ENCODE measurements at places on chromosomes 1 and 21.

GRCh38 chr1:2290595-2291510 lies 62.7 kb downstream of the SKI start:
- DNase-seq, result peak; percentile 77

DNA sequence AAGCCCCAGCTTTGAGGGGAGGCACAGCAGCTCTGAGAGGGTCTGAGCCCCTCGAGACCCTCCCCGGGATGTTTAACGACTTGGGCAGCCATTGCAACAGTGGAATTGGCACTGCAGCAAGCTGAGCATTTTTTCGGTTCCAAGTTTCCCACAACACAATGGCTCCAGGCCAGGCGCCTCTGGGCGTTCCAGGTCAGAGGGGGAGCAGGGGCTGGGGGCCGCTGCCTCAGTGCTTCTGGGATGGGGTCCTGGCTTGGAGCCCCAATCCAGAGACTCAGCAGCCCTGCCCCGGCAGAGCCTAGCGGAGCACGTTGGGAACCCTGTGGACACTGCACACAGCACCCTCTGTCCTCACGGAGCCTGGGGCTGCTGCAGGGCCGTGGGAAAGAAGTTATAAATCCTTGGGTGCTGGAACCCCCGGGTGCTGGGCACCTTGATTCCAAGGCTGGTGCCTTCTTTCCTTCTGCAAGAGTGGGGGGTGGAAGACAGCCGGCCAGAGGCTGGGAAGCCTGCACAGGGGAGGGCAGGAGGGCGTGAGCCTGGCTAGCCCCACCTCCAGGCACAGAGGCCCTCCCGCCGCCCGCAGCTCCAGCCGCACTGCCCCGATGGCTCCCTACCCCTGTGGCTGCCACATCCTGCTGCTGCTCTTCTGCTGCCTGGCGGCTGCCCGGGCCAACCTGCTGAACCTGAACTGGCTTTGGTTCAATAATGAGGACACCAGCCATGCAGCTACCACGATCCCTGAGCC lies 50.1 kb downstream of the COL18A1 start:
- no peak for DNase-seq

DNA sequence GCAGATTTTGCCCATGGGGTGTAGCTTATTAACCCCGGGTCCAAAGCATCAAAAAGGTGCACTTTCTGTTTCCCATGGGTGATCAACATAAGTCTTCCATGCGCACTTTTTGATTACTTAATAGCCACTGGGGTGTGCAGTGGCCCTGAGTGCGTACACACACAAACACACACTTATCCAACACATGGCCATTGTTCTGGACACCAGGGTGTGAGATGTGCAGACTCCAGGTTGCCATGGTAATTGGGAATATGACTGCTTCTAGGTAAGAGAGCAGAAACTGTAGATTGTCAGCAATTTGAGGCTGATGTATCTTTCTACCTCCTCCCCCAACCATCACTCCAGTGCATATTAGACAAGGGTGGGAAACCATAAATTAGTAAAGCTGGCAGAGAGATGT lies 68.8 kb downstream of the MAB21L3 start:
- no peak for DNase-seq

GRCh38 chr1:206479183-206480125 lies 9.2 kb downstream of the IKBKE start:
- no peak for DNase-seq

DNA sequence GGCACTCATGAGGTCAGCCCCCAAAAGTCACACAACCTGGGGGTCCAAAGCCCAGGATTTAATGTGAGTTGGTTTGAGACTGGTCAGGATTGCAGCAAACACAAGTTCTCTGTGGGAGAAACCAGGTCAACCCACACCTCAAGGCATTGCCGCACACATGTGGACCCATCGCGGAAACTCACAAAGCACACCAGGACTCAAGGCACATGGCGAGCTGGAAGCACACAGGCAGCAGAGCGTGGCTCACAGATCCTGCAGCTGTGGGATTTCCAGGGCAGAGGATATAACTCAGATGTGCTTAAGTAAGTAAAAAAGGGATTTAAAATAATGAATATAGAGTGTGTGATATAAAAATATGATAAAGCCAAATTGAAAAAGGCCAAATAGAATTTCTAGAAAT lies 51.6 kb upstream of the ADARB1 start:
- DNase-seq, result no peak

GRCh38 chr1:165564561-165564960 lies 20.8 kb downstream of the LRRC52 start:
- DNase-seq, result no peak

DNA sequence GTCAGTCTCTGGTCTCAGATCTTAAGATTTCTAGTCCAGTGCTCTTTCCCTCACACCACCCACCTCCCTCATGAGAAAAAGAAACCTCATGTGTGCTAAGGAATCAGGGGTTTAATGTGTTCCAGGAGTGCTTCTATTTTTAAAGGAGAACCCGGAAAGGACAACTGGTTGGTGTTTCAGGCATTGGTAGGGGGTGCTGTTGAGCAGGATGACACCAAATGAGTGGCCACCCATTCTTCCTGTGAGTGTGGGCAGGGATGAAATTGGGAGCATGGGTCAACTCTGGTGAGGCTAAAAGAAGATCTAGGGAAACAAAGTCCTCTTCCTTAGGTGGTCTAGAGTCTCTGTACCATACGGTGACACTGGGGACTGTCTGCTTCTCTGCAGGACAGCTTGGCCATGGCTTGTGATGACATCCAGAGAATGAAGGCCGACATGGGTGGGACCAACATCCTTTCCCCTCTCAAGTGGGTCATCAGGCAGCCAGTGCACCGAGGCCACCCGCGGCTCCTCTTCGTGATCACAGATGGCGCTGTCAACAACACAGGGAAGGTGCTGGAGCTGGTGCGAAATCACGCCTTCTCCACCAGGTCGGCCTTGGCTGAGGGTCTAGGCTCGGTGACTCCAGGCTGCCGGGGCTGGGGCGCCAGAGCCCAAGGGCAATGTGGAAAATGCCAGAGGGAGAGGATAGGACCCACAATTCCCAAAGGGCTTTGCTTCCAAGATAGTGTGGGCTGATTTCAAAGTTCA lies 39.3 kb downstream of the VWA5B1 start:
- DNase-seq, result no peak

- DNase-seq, result no peak
These were observed 472.7 kb downstream of the PTPRU start for GRCh38 chr1:29708796-29709703.

DNA sequence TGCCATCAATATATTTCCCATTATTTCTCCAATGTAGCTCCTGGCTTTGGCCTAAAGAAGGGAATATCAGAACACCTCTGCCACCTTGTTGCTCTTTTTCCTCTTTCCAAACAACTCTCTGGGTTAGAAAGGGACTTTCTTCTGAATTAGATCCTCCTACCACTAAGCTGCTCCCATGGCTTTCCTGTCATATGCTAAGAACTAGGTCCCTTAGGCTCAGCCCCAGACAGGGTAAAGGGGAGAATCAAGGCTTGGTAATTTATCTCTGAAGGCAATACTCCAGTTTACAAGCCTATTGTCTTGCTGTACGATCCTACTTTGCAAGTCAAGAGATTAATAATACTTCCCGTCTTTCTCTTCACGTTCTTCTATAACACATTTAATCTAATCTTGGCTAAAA lies 373.2 kb upstream of the DAB1 start:
- DNase-seq, result no peak

- no peak for DNase-seq
These were observed 102.1 kb upstream of the NBPF4 start for GRCh38 chr1:108345776-108346531.

DNA sequence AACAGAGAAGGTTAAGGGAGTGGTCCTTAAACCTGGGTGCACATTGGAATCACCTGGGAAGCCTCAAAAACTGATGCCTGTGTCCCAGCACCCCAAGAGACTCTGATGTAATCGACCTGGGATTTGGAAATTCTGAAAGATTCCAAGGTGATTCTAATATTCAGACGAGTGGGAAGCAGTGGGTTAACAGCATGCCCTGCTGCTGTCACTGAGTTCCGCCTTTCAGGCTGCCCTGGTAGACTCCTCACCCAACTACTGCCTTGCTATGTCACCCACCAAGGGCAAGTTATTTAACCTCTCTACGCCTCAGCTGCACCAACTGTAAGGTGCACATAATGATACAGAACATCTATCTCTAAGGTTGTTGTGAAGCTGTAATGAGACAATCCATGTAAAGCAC lies 59.2 kb downstream of the CD34 start:
- no peak for DNase-seq

DNA sequence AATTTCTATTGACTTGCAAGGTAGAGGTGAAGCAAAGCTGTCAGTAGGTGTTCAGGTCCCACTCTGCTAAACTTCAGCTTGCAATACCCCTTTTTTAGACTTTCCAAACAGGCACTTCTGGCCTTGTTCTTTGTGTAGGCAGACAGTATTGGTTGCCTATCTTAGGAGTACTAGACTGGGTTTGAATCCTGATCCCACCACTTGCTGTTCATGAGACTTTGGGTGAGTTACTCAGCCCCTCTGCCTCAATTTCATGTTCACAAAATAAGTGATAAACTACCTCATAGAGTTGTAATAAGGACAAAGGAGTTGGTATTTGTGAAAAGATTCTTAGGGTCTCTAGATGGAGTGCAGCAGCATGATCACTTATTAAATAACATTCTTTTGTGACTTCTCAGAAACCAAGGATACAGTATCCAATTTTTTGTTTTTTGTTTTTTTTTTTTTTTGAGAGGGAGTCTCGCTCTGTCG lies 5.2 kb downstream of the RCC1 start:
- DNase-seq, result no peak

GRCh38 chr1:233940908-233941307 lies 36.4 kb downstream of the SLC35F3 start:
- DNase-seq, result no peak

DNA sequence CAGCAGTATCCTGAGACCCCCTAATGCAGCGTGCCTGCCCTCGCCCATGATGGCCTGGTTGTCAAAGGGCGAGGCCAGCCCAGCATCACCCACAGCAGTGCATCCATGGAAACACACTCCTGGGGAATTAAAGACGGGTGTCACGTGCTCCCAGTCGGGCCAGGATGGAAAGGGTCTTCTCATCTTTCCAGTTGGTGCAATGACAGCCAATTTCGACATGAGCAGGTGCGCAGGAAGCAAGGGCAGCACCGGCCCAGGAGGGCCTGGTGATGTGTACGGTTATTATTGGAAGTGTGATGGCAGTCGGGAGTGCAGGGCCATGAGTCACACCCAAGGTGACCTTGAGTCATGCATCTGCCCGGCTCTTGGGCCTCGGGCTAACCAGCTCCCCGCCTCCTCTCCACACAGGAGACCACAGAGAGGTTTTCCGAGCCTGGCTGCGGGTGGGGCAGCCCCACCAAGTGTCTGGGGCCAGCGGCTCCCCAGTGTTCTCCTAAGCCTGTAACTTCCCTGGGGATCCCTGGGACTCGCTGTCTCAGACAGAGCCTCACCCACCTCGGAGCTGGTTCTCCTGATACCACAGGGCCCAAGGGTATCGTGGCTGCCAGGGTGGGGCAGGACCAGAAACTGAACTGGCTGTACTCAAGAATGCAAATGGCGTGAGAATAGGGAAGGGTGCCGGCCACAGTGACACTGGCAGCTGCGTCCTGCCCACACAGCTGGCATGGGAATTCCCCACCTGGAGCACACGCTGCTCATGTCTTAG lies 119.8 kb downstream of the SIK1 start:
- no peak for DNase-seq

GRCh38 chr1:111454859-111455641 lies 5.8 kb downstream of the ATP5PB start:
- DNase-seq, result no peak

DNA sequence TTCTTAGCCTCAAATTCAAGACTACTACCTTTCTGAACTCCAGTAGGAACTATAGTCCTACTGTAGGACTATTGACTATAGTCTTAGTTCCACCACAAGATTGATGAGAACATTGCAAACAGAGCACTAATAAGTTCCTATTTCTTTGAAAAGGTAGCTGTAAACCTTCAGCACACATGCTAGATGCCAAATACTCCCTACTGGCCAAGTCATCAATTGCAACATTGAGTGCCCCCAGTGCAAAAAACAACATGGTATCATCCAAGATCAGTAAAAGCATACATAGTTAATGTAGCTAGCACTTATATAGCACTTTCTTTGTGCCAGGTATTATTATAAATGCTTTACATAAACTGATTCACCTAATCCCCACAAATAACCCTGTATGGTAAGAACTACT lies 99.8 kb downstream of the MRPL39 start:
- DNase-seq, result no peak

DNA sequence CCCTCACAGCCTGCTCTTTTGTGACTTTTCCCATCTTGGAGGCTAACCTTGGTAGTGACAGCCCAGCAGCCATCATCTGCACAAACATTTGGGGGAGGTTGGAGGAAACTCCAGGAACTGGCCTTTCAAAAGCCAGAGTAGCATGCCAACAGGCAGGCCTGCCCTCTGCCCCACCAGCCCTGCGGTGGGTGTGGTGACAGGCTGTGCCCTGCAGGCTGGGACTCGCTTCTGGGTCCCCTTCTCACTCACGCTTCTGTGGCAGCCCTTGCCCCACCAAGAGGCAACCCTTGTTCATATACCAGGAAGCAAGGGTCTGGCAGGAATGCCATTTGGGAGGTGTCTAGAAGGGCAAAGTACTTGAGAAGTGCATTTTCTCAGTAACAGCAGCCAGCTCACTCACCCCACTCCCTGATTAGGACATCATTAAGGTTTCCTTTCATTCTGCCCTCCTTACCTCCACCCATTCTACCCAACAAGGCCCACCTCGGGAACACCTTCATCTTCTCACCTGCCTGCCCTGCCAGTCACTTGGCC lies 20.8 kb upstream of the FAM3B start:
- no peak for DNase-seq

- no peak for DNase-seq
These were observed 131.1 kb downstream of the HLCS start for GRCh38 chr21:36835383-36835795.

DNA sequence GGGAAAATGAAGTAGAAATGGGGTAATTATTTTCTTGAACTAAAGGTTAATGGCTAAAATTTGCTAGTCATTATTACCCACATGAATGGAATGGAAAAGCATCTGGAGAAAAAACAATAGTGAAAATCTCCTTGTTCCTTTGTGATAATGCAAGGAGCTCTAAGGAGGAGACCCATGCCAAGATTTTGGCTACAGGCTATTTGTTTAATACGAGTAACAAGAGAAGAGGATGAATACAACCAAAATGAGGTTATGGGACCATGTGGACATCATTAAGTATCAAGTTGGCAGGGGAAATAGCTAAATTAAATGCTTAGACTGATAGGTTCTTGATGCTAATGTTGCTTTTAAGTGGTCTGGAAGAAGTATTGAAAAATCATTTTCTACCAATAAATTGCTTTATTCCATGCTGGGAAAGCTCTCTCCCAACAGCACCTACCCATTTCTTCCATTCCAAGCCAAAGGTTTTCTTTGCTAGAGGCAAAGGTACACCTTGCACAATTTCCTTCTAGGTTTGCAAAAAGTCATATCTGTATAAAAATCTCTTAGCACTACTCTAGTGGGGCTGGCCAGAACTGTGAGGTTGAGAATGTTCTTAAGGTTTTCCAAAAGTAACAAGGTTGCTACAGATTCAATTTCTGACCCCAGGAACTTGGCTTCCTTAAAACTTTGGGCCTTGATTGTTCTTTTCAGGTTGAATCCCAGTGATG lies 100.2 kb downstream of the SMYD2 start:
- DNase-seq, result no peak

- DNase-seq, result no peak
These were observed 20.6 kb downstream of the MKNK1 start for GRCh38 chr1:46583494-46583893.

Data from thymus (tissue), 14 donors.